ENCODE measurements at places on chromosomes 3 and 15.

GRCh38 chr3:156670077-156670476, 4.3 kb upstream of the TIPARP start:
- no peak for DNase-seq

GRCh38 chr3:148373961-148374360, 323.7 kb upstream of the AGTR1 start:
- DNase-seq = no peak

DNA sequence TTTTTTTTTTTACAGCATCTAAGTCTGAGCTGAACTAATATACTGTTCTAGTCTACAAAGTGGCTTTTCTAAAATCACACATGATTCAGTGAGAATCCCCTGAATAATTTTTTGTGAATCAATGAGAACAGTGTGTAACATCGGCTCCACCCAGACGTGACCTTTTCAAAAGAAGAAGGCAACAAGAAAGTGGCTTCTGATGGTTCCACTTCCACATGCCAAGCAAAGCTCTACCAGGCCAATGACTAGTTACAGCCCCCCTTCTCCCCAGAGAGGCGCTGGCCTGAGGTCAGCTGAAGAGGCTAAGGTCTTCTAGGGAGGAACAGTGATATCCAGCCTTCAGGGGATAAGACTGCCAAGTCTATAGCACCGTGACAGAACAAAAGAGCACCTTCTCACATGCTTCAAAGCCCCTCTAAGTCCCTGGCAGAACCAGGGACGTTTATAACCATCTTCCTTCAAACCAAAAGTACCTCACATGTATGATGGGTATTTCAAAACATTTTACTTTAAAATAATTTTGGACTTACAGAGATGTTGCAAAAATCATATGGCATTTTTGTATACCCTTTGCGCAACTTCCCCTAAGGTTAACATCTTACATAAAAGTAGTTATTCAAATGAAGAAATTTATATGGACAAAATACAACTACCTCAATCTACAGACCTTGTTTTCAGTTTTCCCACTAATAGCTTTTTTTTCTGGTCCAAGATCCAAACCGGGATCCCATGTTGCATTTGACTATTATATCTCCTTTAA, 177.9 kb downstream of the OSBPL10 start:
- DNase-seq = no peak

- DNase-seq = peak; percentile 32
Observed at GRCh38 chr3:55690177-55690576, 203.1 kb upstream of the WNT5A start.

GRCh38 chr3:52524752-52525679, 8.6 kb downstream of the NT5DC2 start:
- no peak for DNase-seq

Data from retina (tissue), 1 donor.